ENCODE measurements at places on chromosomes 6 and 20.
A peak's percentile ranks its signal among the peaks of the same experiment; 100 is the strongest.

DNA sequence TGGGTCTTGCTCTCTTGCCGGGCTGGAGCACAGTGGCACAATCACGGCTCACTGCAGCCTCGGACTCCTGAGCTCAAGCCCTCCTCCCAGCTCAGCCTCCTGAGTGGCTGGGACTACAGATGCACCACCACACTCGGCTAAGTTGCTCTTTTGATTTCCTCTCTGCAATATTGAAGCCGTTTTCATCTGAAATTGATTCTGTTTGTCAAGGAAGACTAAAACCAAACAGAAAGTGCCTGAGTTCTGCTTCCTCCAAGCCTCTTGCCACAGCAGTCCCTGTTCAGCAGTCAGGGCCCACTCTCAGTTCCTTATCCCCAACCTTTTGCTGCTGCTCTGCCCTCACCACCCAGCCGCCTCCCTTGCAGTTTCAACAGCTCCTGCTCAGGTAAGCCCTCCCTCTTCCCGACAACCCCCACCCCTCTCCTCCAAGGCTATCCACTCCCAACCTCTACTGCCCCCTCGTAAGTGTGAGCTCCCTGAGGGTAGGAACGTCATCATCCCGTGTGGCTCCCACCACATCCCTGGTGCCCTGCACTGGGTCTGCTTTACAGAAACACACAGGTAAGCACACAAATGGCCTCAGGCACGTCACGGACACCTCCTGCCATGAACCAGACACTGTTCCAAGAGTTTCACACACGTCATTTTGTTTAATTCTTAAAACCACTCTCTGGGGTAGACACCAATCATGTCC lies 70.7 kb upstream of the TAB2 start:
- DNase-seq = no peak

GRCh38 chr20:47201074-47201730 lies 155.3 kb downstream of the ZMYND8 start:
- no peak for DNase-seq

GRCh38 chr6:148293181-148293995 lies 49.2 kb upstream of the SASH1 start:
- DNase-seq = no peak

- DNase-seq = no peak
Observed at GRCh38 chr6:41072836-41073202, at the start of gene NFYA. Gene NFYA, plus strand, starts transcription at chr6:41072974. Its CDS starts 6,116 bp downstream, at chr6:41079090.

GRCh38 chr6:135322427-135323201 lies 141.5 kb downstream of the MYB start:
- DNase-seq = no peak

DNA sequence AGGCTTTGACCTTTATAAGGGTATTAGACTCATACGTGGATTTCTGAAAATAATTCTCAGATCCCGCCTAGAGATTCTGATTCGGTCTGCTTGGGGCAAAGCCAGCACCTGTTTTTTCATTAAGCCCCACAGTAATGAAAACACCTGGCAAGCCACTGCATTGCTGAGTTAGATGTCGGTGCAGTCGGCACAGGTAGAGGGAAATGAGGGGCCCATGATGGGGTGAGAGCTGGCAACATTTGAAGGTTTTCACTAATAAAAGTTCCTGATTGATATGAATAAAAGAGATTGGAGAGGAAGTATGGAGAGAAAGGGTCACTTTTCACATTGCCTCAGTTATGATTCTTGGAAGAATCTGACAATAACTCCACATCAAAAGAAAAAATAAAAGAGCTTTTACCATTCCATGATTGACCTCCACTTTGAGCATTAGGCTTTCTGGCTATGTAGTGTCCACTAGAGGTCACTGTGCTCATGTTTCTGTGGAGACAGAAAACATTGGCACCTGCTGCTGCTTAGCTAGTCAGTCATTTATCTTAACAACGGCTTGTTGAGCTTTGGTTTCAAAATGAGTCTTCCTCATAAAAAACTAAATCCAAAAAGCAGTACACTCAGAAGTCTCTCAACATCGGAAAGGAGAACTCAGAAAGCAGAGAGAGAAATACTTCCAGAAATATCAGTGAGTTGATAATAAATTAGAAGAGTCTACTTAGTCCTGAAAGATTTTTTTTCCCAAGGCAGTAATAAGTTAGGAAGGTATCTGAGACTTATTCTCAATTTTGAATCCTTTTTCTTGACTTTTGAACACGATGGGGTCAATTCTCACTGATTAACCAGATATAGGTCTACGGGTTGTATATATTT lies 53.3 kb upstream of the KLHL31 start:
- peak; percentile 42 for DNase-seq

DNA sequence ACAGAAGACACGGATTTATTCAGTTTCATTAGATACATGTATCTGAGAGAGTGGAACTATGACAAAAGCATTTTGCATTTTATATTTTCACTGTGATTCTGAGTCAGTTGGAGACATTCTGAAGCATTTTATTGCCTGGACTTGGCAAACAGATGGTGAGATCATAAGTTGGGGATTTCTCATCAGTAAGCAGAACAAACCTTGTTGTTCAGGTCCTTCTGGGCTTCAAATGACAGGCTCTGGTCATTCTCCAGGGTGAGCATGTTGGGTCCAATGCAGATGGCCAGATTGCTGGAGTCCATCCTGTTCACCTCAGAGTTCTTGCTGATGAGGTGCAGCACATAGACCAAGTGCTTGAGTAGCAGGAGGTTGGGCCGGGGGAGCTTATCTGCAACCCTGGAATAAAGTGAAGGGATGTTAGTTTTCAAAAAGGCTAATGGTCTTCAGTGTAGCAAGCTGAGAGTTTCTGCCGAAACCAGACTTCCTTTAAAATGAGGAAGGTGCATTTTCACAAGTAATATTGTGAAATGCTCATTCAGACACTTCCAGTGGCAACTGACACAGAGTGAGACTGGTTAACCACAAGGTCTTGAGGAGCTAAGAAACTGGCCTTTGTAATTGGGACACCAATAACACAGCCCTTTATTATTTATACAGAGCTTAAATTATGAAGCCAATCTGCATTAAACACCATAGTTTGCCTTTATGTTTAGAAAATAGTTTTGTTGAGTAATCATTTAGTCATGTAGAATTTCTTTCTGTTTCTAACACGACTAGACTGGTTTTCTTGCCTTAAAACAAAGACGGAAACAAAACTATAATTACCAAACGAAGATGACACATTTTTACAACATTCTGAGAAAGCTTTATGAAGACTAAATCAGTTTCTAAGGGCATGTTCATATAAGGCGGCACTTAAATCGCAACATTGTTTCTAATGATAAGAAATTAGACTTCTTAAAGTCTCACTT lies 5.6 kb downstream of the TAGAP start:
- no peak for DNase-seq

GRCh38 chr20:16292226-16292880 lies 280.9 kb downstream of the KIF16B start:
- no peak for DNase-seq

DNA sequence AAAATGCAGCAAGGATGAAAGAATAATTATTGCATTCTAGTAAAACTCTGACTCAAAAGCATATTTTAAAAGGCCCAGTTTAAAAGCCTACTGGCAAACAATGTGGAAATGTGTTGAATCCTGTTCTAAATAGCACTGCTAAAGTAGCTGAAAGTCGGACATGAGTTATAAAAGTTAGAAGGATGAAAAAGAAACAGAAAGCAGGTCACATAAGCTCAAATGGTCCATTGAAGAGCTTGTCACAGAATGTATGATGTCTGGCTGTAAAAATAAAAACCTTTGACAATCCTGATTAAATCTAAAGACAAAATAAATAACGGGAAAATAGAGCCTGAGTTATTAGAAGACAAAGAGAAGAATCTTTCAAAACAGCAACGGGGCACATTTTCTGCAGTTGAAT lies 218.6 kb upstream of the UFL1 start:
- no peak for DNase-seq

GRCh38 chr6:20137240-20137639 lies 75.0 kb downstream of the MBOAT1 start:
- no peak for DNase-seq

DNA sequence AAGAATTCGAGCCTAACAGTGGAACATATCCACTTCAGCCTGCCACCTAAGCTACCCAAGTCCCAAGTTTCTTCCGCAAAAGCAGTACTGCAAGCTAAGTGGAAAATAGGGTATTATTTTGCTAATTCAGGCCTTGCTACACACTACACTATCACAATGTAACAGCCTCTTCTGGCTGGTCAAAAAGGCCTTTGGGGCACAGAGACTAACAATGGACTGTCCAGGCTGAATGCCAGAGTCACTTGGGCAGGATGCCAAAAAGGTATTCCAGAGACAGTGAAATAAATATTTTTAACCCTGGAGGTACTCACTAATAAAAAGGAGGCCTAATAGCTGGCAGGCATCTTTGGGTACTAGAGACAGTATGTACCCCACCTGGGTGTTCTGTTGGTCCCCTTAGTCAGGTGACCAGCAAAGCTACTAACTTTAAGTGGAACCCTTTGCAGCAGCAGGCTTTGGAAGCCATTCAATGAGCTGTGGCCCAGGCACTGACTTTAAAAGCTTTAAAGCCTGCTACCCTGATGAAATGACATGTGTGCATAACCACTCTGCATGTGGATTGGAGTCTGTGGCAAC lies 692.1 kb downstream of the HTR1B start:
- DNase-seq = no peak

- DNase-seq = no peak
Observed at GRCh38 chr6:144194293-144194810, 44.0 kb downstream of the STX11 start.

- DNase-seq = peak; percentile 84
Observed at GRCh38 chr6:43143235-43144128, 27.6 kb upstream of the SRF start.

GRCh38 chr6:114080891-114081510 lies 110.1 kb upstream of the HDAC2 start:
- no peak for DNase-seq

DNA sequence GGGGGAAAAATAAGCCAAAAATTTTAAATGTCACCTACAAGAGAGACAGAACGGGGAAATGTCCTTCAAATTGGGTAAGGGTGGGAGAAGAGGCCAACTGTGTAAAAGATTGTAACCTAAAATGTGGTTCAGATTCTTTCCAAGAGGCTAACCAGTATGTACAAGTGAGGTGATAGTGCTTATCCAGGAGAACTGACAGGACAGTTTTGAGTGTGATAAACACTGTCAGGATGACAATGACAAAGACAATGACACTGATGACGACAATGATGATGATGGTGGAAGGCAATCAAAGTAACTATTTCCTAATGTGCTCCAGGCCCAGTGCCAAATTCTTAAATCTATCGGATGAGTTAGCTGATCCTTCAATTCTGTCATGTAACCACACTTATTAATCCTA lies 57.3 kb downstream of the TASP1 start:
- no peak for DNase-seq

GRCh38 chr6:143982968-143983367 lies 25.1 kb downstream of the PLAGL1 start:
- no peak for DNase-seq

- no peak for DNase-seq
Observed at GRCh38 chr6:127514179-127514772, 4.9 kb downstream of the MTCL3 start.

GRCh38 chr6:3619201-3619600 lies 132.3 kb downstream of the PXDC1 start:
- DNase-seq = no peak

DNA sequence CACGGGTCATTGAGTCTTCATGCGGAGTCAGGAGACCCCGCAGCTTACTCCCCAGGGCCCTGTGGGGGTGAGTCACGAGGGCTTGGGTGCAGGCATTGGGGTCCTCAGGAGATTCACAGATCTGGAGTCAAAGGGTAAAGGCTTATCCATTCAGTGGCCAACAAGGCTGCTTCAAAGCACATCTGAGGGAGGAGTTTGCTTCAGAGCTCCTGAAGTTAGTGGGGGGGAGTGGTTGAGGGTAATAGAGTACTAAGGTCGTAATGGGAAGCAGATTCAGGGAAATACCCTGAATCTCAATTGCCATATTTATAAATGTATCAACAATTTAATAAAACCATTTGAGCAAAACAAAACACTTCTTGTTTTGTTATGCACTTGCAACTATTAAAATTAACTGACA lies 37.3 kb downstream of the SH3BGRL2 start:
- no peak for DNase-seq

DNA sequence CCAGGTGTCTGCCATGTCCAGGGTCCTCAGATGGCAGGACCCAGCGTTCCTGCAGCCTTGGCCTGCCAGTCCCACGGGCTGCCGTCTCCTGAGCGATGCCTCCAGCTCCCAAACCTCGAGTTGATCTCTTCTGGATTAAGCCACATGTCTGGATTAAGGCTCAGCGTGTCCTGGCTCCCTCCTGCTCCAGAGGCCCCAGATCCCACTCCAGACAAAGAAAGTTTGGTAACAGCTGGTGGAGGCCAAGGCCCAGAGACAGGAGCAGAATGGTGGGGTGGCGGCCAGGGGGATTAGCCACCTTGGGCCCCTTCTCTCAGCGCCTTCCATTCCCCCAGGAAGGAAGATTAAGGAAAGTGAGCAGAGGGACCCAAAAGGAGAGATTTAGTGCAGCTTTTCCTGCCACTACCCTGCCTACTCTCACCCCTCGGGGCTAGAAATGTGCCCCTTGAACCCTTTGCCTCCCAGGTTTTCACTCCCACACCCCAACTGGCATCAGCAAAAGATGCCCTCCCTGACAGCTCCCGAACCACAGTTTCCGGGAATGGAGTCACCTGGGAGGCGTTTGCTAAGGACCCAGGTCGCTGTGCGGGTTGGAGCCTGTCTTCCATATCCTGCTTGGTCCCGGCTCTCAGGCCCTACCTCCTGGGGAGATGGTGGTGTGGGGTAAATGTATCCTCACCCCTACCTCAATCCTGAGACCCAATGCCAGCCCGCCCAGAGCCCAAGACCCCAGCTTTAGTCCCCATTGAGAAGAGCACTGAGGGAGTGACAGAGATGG lies 6.9 kb downstream of the SPDEF start:
- no peak for DNase-seq

DNA sequence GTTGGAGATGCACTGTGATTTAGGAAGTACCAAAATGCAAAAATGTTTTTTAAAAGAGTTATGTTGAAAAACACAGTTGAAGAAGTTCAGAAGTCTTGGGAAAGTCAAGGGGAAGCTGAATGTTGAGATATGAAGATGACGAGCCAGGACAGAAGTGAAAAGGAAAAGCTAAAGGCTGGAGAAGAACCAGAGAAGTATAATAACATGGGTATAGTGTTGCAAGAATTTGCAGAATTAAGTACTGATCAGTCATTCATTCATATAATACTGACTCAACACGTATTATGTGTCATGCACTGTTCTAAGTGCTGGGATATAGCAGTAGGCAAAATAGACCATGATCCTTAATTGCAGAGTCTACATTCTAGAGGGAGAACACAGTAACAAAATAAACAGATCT lies 432.8 kb downstream of the CDC5L start:
- DNase-seq = no peak

All from NT2/D1 (cell line).